ENCODE measurements at places on chromosomes 6 and 20.

DNA sequence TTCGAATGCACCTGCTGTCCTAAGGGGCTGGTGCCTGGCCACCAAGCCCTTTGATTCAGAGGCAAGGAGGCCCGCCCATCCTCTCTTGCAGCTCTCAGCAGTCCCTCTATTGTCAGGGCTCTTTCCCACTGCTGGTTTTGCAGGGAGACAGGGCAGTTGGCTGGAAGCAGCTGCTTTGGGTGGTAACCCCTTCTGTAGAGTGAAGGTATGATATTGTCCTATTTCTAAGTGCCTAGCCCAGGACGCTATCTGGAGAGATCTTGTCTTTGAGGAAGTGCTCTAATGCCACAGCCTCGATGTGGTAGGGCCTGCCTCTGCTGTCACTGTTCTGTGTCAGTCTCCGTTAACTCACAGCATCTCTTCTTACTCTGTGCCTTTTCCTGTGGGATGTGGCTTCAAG lies 5.6 kb downstream of the PLCG1 start:
- no peak for DNase-seq

- no peak for DNase-seq
These were observed 37.8 kb upstream of the TFB1M start for GRCh38 chr6:155352130-155352420.

GRCh38 chr6:89500611-89501010 lies 67.7 kb downstream of the ANKRD6 start:
- no peak for DNase-seq

DNA sequence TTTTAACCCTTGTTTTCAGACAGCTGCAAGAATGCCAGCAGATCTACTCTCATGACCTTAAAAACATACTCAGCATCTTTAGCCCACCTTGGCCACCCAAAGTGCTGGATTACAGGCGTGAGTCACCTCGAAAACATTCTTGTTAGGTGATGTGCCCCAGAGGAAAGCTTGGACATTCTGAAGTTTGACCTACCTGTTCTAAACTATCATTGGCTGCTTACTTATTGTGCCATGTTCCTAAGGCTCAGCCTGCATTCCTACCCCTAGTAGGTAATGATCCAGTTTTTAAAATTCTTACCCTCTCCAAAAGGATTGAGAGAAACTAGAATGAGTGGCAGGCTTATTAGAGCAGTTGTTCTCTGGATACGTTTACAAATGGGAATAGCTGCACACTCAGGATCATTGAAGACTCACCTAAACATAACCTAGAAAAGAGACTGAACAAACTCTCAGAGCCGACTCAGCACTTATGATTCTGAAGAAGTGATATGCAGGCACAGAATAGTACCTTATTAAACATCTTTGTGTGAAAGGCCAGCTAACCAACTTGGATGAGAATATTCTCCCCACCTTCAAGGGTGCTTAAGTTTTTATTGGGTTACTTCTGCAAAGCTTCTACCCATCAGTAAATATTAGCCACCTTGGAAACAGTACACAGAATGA lies 362.1 kb downstream of the NRN1 start:
- DNase-seq, result no peak

DNA sequence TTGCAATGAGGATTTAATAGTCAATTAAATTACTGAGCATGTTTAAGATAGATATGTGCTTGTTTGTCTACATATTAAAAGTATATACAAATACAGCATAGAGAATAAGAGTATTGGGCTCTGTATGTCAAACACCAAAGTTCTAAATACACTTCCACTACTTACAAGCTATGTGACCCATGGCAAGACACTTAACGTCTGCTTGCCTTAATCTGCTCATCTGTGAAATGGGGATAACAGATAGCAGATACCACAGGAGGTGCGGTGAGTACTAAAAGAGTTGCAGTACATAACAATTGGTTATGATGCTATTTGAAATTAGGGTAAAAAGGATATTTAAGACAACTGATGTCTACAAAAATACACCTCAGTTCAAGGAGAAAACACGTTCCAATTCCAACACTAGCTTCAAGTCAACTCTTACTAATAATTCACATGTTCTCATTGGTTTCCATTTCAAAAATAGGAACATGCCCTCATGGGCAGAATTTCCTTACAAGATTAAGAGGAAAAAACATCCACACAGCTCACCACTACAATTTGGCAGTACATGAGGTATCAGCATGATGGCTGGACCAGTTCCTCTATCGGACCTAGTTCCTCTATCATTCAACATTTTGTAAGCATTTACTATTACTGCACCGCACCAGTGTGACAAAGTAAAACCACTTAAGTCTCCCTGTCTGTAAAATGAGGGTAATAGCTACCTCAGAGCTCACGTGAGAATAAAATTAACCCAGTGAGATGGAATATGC lies 101.1 kb downstream of the SMLR1 start:
- DNase-seq, result no peak

GRCh38 chr6:144997996-144998395 lies 712.9 kb downstream of the UTRN start:
- no peak for DNase-seq

GRCh38 chr20:41367393-41367695 lies 726 bp upstream of the EMILIN3 start:
- no peak for DNase-seq

DNA sequence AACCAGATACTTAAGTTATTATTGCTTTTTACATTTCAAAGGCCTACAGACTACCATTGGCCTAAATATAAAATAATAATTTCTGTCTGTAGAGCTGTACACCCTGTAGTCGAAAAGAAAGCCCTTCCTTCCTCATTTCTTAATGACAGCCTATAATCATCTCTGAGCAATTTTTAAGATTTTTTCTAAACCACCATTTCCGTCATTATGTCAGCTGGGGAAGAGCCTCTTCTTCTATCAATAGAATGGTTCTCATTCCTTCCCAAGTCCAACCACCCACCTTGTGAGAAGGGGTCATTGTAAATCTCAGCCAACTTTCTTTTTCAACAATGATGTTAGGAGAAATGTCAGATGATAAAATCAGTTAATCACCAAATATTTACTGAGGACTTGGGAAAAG lies 91.8 kb downstream of the PLEKHG1 start:
- no peak for DNase-seq

- no peak for DNase-seq
These were observed 74.3 kb upstream of the CTNNBL1 start for GRCh38 chr20:37619496-37619895.

- DNase-seq, result no peak
These were observed 15.2 kb downstream of the TAF4 start for GRCh38 chr20:62050166-62051120.

- DNase-seq, result no peak
These were observed 732.3 kb upstream of the CHD6 start for GRCh38 chr20:42350521-42350920.

DNA sequence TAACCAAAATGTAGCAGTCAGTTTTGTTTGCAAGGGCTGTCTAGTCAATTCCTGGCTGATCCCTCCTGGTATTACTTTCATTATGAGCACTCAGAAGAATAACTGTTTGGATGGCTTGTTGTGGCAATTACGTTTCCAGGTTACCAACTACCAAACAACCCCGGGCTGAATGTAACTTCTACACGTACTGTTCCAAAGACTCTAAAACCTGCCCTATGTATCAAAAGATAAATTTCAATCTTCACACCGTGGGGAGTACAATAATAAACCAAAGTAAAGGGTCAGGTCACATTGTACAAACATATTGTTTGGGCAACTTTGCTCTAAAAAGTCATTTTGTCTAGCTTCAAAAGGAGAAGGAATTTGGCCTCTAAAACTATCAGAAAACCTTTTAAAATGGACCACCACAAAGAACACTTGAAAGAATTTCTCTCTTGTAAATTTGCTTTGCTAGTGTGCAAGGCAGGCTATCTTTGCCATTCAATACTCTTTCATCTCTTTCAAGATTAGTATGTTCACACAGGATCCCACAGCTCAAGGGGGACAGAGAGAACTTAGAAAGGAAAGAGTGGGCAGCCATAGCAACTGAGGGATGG lies 27.6 kb downstream of the DCDC2 start:
- no peak for DNase-seq

DNA sequence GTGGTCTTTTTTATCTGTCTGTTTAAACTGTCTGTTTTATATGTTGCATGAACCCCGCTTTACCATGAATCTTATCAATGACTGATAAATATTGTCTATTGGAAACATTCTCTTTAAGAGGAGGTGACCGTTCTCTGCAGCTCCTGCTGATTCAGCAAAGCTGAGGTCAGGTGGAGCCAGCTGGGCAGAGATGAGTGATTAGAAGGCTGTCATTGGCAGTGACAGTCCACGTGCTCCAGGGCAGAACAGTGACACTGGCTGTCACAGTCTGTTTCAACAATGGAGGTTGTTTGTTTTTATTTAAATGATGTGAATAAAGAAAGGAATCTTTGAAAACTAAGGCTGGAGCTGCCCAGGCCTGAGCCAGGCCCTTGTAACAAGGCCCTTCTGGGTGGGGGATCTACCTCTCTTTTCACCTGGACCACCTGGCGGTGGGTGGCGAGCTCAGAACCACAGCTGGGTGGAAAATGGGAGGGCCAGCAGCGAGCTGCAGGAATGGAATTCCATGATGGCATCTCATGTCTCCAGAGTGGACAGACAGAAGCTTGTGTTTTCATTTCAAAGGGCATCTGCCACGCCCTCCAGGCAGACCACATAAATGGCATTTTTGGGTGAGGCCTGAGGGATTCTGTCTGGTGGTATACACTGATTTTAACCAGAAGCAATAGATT lies 12.6 kb downstream of the SYNJ2 start:
- DNase-seq, result no peak
